IPS DF 6.9 (cell line): ENCODE measurements at places on chromosomes 6 and 20.

DNA sequence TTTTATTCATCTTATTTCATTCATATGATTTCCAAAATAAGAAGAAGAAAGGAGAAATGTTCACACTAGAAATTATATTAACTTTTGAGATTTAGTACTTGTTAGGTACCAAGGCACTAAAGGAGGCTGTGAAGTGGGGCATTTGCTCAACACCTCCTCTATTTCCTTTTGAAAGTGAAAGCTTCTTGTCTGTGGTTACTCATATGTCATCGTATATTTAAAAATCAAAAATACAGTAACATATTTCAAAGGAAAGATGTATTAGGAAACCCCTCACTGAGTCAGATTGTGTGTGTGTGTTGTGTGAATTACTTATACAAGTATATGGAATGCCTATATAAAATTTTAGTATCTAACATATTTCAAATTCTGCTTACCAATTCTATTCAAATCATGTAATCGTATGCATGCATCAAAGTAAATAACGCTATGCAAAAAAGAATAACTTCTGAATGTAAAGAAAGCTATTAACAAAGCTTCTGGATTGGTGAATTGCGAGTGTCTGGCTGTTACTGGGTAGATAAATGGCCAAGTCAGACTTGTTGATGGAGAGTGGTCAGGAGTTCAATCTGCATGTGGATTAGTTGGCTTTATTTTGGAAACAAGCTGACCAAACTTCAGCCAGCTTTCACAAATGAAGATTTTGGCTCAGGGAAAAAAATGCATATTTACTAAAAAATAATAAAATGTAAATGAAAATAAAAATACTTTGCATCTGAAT, 70.9 kb downstream of the PACRG start:
- no peak for DNase-seq

- no peak for DNase-seq
Observed at GRCh38 chr20:50820515-50821256, 25.8 kb downstream of the BCAS4 start.

GRCh38 chr20:1500496-1500895, 9.3 kb upstream of the SIRPB2 start:
- no peak for DNase-seq

DNA sequence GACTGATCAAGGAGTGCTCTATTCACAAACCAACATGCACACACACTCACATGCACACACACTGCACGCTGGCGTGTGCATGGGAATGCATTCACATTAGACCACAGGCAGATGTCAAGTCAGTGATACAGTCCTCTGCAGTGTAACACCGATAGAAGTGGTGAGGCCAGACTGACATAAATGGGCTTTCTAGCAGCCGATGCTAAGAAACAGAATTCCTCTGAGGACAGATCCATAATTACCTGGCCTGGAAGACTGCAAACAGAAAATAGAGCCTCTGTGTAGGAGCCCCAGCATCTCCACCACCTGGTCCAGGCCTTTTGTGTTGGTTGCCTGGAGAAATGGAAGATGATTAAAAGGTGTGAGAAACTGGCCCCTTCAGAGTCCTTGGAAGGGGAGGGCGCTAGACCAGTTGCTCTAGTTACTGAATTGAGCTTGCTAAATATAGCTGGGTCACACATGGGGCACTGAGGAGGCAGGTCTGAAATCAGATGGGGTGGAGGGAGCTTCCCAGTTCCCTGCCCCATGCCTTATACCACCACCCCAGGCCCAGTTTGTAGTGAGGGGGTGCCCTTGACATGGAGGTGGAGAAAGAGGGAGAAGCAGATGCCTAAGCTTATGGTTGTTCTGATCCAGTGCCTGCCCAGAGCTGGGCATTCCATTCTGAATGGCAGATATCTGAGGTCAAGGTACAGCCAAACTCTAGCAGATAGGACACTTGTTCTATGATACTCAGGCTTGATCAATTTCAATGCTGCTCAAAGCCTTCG, 233.8 kb downstream of the LRFN2 start:
- DNase-seq, result no peak

DNA sequence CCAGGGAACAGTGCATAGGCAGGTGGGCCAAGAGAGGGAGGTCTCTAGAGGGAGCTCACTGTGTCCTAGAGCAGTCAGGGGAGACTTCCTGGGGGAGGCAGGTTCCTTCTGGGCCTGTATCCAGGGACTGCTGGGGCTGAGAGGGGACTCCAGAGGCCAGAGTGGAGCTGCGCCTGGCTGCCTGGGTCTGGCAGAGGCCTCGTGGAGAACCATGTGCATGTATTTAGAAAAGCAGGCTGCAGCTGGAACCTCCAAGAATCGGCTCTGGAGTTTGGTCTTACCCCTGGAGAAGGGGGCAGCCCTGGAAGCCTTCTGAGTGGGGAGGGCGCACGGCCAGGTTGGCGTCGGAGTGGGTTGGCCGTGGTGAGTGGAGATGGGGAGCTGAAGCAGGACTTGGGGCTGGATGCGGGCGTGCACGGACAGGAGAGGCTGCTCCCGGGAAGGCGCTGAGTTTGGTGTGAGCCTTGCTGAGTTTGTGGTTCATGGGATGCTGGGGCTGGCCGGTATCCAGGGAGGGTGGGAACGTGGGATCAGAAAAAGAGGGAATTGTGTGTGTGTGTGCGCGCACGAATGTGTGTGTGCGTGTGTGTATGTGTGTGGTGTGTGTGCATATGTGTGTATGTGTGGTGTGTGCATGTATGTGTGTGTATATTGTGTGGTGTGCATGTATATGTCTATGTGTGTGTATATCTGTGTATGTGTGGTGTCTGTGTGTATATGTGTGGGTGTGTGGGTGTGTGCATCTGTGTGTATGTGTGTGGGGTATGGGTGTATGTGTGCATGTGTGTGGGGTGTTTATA, 10.8 kb downstream of the VSTM2L start:
- DNase-seq, result no peak

- DNase-seq, result no peak
Observed at GRCh38 chr20:2750491-2751251, 49.8 kb downstream of the CPXM1 start.

DNA sequence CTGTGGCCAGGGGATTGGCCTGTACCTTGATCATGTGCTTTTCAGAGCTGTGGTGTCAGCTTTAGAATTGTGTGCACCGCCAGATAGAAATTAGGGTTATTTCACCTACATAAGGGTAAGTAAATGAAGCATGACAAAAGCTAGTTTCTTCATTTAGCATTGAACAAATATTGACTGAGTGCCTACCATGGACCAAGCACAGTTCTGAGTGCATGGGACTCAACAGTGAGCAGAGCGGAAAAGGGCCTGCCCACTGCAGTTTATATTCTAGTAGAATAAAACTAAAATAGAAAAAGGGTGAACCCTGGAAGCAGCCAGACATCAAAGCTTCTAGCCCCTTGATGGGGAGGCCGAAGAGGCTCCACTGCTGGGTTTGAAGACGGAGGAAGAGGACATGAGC, 25.6 kb downstream of the ECT2L start:
- DNase-seq, result no peak

DNA sequence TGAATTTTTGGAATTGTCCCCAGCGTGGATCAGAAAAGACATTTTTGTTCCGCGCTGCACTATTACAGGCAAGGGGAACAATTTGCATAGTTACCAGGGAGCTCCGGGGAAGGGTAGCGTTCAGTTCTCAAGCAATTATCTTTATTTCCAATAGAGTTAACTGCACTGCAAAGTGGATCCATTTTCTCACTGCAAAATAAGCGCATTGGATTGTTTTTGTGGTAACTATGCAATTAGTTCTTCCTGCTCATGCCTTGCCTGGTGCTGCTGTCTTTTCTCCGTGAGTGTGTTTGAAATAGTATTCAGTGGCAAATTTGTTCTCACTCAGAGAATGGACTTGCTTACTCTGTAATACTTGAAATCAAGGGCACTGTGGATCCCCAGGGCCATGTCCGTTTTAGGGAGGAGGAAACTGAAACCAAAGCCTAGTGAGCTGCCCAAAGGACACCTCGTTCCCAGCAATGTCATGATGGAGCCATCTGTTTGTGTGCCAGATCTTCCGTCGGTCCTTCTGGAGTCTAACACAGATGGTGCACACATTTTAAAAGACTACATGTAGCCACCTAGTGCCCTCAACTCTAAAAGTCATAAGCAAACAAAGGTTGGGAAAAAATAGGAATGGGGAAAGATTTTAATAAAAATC, 7.4 kb upstream of the PCK1 start:
- no peak for DNase-seq

GRCh38 chr6:63941747-63942470, 306.3 kb downstream of the PHF3 start:
- no peak for DNase-seq

DNA sequence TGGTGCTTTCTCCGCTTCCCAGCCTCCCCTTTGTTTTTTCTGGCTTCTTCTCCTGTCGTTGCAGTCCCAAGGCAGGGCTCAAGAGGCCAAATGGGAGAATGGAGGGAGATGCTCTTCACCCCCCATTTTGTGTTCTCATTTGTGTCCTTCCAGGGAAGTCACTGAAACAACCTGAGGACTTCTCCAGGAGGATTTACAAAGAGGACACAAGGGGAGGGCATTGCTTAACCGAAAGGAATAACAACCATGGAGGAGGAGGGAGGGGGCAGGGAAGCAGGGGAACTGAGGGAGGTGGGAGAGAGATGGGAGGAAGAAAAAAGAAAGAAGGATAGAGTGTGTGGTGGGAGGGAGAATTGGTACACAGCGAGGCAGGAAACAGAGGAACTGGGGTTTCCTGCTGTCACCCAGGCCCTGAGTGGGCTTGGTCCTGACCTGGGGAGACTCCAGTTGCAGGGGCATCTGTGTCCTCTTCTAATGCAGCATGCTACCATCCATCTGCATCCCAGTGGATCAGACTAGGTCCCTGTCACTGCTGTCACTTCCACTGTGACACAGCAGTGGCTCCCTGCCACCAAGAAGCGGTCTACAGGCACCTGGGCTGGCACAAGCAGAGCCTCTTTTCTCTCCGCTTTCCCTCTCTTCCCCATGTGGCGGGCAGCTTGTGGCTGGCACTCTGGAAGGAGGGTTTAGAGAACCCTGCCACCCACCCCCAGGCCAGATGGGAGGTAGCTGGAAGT, 17.1 kb upstream of the MLN start:
- DNase-seq, result no peak

DNA sequence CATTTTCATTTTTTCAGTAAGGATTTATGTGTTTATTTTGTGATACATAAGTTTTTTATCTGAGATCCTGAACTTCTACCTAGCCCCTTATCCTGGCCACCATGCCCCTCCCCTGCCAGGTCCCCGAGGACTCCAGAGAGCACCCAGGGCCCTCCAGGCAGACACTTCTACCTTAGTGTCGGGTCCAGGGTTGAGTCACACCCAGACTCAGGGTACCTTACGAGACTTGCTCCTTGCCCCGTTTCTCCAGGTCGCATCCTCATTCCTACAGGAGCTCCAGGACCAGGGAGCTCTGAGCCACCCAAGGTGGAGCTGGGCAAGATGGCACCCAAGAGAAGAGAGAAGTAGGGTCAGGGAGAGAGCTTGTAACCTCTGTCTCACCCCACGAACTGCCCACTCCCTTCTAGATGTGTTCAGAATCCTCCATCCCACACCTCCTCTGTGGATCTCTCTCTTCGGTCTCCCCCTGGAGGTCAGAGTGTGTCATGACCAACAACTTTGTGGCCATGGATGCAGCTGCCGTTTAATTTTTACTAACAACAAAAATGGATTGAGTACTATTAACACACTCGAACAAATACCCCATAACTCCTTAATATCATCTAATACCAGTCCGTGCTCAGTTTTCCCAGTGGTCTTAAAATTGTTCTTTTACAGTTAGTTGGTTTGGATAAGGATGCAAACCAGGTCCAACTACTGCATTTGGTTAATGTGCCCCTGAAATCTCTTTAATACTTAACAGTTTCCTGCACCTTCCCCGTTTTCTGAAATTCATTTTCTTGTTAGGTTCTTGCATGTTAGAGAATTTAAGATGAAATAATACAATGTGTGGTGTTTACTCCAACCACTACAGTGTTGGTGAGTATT, 130.6 kb upstream of the INSM1 start:
- DNase-seq, result peak; percentile 22

DNA sequence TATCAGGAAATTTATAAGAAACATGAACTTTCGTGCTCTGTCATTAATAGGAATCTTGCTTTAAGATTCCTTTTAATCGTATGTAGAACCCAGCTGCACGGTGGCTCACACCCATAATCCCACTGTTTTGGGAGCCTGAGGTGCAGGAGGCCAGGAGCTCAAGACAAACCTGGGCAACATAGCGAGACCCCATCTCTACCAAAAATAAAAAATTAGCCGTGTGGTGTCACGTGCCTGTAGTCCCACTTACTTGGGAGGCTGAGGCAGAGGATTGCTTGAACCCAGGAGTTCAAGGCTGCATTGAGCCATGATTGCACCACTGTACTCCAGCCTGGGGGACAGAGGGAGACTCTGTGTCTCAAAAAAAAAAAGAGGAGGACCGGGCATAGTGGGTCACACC, 7.4 kb downstream of the PTPRA start:
- DNase-seq, result no peak

DNA sequence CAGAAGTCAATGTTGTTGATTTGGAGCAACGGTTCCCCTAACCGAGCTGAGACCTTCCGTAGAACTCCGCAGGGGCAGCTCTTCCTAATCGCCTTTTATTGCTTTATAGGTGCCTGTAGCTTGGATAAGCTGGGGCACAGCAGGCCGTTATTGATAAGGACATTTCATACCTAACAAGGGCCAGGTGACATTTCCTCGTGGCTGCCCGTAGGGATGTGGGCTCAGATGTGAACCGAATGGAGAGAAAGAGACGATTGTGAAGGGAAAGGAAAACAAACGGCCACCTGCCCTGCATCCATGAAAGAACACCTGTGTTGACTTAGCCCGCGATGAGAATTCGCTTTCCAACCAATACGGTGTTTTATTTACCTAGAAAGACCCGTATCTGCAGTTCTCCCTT, 53.3 kb upstream of the DACT2 start:
- DNase-seq, result no peak

- no peak for DNase-seq
Observed at GRCh38 chr6:17277256-17277655, 3.9 kb upstream of the RBM24 start.

- DNase-seq, result no peak
Observed at GRCh38 chr20:15653396-15654207, 919.6 kb downstream of the KIF16B start.

DNA sequence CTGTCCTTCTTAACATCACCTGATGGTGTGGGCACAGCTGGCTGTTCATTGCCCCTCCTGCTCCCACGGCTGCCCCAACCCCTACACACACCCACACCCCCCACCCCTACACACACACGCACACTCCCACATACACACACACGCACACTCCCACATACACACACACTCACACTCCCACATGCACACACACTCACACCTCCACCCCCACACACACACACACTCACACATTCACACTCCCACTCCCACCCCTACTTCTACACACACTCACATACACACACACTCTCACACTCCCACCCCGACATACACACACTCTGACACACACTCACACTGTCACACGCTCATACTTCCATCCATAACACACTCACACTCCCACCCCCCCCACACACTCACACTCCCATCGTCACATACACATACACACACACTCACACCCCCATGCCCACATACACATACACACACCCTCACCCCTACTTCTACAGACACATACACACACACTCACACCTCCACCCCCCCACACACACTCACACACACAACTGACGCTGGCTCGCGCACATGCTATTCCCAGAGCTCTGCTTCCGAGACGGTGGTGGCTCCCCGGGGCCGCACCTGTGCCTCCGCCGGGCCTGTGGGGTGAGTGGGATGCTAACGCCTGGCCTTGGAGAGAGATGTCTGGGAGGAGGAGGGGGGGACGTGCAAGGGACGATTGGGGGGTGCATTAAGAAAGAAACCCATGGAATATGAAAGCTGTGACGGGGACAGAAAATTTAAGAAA, 174.8 kb upstream of the QKI start:
- no peak for DNase-seq
